ENCODE measurements at places on chromosomes 16 and 17.

DNA sequence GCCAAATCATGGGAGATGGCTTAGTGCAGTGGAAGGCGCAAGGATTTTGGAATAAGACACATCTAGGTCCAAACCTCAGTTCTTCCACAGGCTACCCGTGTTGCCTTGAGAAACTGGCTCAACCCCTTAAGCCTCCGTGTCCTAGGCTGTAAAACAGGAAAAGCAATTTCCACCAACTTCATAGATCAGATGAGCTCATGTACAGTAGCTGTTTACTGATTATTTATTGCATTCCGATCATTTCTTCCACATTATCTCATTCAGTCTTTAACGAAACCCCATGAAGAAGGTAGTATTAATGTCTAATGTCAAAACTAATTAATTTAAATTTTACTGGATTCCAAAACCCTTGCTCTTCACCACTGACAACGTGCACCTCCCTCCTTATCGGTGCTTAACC is 231.6 kb downstream of the GRIN2A start:
- DNase-seq, result no peak

DNA sequence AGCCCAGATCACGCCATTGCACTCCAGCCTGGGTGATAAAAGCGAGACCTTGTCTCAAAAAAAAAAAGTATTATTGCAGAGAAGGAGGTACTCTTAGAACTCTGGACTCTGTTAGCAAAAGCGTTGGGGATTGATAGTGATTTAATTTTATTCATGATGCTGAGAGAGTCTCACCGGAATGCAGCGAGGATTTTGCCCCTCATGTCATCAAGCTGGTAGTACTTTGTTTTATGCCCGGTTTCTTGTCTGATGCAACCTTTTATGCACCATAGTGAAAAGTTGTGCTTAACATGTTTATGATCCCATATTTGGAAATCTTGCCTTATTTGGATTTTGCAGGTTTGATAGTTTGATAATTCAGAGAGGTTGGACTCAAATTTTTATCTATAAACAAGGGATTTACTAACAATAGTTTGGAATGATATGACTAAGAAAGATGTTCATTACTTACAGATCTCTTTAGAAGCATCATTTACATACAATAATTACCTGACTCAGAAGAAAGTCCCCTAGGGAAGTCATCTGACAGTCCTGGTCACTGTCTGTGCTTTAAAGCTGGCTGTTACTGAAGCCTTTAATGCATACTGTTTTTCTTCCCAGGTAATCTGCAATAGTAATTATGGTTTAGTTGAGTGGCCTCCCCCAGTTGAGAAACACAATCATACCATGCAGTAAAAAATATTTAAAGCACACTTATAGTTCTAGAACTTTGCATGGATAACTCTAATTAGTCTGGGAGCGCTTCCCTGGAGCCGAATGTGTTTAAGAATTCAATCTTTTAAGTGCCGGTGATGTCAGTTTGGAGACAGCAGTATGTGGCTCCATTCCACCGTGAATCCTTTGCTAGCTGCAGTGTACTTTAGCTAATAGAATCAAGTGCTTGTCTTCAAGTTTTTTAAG is 120.9 kb downstream of the PRKCA start:
- no peak for DNase-seq

DNA sequence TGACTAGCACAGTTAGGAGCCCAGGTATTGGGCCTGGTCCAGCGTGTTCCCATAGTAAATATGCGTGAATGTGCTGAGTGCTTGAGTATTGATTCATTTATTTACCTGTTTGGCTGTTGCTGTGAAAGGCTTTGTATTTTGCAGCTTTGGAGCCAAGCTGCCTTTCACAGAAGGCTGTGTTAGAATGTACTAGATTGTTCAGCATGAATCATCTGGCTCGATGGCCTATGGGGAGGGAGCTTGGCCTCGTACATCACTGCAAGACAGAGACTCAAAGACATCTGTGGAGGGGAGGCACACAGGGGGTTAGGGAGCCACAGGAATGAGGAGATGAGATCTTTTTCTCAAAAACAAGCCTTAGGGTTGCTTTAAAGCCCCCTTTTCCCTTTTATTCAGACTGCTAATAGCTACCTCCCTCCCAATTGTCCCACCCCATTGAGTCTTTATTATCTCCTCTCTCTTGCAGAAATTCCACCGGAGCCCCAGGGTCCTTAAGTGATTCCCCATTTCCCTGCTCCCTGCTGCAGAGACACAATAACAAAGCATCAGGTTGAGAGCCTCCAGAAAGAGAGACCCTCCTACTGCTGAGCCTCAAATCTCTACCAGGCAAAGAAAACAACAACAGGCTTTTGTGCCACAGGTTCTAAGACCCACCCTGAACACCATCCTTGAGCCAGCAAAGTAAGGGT is 307.2 kb downstream of the ABCC12 start:
- no peak for DNase-seq

GRCh38 chr17:67517325-67517724 is 140.2 kb downstream of the PITPNC1 start:
- DNase-seq, result no peak

- DNase-seq, result no peak
Measured at GRCh38 chr17:67054011-67054591, 9.7 kb downstream of the CACNG1 start.

GRCh38 chr16:1335996-1336395 is 2.6 kb downstream of the BAIAP3 start:
- no peak for DNase-seq

DNA sequence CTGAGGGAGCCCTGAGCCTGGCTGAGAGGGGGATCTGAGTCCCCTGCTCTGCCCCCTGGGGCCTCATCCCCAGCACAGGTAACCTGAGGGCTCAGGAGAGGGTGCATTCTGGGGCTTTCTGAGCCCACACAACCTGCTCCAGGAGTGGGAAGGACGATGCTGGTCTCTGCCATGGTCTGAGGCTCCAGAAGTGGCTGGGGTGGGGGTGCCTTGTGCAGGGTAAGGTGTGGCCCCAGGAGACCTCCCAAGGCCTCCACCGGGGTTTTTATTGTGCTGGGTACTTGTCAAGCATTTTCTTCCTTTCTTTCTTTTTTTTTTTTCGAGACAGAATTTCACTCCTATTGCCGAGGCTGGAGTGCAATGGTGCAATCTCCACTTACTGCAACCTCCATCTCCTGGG is 300 bp downstream of the CTRB1 start:
- DNase-seq, result no peak

DNA sequence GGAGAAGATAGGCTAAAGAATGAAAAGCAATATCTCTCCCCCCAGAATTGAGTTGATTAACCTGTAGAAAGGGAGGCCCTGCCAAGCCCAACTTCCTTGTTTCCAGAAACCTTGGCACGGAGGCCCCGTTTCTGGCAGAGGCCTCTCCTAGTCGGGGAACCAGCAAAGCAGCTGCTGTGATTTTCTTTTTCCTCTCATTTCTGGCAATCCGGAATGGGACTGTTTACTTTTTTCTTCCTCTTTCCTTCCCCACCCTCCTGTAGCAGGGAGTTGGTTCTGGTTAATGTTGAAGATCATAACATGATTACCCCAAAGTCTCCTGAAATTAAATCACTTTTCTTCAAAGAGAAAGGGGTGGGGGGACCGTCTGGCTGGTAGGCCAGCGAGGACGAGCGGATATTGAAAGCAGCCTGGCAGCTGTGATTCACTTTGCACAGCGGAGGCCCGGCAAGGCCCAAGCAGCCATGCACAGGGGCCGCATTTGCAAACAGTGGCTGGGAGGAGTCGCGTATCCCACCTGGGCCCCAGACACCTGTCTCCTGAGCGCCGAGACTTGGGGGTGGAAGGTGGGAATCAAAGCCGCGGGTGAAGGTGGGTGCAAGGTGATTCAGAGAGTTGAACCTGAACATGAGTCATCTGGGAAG is 51.5 kb downstream of the NTN1 start:
- no peak for DNase-seq

DNA sequence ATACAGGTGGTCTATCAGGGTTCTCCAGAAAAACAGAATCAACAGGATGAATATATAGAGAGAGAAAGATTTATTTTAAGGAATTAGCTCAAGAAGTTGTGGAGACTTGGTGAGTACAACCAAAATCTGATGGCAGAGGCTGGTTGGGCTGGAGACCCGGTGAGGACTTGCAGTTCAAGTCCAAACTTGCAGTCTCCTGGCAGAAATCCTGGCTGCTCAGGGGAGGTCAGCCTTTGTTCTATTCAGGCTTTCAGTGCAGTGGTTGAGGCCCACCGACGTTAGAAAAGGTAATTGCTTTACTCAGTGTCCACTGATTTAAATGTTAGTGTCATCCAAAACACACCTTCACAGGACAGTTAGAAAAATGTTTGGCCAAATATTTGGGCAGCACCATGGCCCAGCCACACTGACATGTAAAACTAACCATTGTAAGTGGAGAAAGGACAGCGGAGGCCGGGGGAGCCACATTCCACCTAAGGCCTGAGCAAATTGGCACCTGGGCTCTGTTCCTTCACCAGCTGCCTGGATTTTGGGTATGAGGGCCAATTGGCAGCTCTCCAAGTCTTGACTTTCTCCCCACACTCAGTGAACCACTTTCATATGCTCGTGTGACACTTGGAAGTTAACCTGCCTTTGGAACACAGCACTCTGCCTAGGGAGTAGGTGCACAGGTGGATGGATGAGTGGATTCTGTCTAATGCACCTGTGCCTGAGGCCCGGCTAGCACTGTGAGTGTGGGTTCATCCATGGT is 54.7 kb downstream of the CACNG5 start:
- DNase-seq, result no peak

GRCh38 chr16:70689970-70690891 is 4.4 kb upstream of the MTSS2 start:
- no peak for DNase-seq

DNA sequence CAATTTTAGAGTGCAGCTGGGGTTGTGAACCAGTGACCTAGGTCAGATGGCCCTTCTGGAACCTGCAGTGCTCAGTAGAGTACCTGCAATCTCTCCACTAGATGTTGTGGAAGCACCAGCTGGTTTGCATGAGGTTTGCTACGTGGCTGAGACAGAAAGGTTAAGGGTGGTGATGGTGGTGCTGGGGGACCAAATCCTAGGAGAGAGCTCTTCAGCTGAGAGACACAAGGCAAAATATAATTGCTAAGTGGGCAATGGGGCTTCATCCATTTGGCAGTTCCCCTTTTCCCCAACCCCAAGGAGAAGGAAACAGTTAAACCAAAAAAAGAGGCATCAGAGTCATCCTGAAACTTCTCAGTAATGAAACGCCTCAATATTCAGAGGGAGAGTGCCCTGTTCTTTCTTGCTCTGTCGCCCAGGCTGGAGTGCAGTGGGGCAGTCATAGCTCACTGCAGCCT is 13.9 kb downstream of the ITPRIPL2 start:
- DNase-seq, result no peak

DNA sequence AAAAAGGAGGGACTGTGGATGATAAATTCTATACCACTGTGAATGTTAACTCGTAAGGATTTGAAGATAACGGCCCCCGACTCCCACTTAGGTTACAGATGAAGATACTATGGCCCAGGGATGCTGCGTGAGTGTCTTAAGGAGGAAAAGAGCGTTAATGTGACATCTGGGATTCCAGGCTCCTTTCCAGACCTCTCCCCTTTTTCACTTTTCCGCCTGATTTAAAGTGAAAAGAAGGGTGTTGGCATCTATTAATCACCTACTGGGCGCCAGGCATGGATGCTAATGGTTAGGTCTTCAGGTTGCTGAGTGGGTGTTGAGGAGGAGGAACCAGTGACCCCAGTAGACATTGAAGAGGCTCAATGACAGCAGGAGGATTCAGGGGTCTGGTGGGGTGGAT is 117.8 kb downstream of the RBFOX1 start:
- no peak for DNase-seq

DNA sequence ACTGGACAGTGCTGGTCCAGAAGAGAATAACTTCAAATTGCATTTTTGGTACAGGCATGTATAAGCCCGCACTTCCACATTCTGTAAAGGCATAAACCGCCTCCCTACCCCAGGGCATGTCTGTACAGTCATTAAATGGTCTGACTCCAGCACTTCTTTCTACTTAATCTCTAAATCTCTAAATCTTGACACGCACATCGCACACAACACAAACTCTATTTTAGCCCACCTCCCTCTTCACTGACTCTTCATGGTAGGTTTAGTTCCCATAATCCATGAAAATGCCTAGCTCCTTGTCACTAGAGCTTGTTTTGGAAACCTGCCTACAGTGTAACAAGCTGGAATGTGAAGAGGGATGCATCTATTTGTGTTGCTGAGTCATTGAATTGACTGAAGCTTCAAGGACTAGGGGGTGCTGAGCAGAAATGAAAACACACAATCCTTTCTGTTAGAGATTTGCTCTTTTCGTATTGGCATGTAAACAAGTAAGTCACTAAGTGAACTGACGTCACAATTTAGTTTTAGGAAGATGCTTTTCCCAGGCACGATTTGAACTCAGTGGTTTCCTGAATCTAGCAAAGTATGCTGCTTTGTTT is 1.6 kb upstream of the DUSP14 start:
- no peak for DNase-seq

DNA sequence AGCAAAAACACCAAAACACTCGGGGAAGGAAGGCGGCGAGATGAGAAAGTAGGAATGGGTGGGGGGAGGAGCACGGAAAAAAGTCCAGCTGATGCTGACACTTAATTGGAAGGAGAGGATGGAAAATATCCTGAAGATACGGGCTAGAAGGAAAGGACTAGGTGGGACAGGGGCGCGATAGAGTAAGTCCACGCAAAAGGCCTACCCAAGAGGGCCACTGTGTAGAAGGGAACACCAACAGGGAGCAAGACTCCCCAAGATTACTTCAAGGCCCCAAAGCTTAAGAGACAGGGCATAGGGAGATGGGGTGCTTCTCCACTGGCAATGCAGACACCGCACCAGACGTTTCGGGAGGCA is 736 bp downstream of the APPBP2 start:
- no peak for DNase-seq

- no peak for DNase-seq
Measured at GRCh38 chr17:43953746-43954145, at the start of gene PYY. Gene PYY, minus strand, starts transcription at chr17:43953940. Its CDS starts 457 bp downstream, at chr17:43953483.

DNA sequence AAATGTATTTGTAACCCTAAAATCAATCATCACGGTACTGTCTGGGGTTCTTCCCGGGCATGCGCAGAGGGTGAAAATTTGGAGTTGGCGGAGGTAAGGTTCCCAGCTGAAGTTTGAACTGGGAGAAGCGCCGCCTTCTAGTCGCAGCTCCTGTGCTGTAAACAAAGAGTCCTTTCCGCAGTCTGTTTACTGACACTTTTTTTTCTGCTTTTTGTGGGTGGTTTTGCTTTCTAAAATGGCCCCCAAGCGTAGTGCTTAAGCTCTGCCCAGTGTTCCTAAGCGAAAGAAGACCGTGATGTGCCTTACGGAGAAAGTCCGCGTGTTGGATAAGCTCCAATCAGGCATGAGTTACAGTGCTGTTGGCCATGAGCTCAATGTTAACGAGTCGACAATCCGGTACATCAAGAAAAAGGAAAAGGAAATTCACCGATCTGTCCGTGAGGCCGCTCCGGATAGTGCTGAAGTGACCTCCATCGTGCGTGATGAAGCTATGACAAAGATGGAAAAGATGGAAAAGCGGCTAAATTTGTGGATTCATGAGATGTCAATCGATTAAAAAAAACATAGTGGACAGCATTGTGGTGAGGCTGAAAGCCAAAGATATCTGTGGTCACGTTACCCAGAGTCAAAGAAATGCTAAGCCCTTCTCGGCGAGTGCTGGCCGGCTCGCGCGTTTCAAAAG is 570 bp upstream of the CFDP1 start:
- DNase-seq, result peak; percentile 5
